ENCODE measurements at places on chromosomes 2 and 18.

DNA sequence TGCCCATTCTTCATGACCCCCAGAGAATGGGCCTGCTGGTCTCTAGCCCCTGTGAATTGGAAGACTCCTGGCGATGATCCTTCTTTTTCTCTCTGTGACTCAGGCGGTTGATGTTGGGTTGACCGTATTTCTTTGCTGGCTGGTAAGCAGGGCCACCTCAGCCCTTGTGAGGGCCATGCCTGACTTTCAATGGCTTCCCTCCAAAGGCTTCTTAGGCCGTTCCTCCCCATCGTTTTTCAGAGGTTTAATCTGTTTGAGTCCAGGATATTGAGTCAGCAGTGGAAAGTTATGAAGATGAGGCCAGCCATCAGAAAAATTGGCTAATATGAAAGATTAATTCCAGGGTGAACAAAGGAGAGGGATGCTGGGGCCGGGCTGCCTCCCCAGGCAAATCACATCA is 13.6 kb downstream of the HPCAL1 start:
- no peak for DNase-seq

- no peak for DNase-seq
Measured at GRCh38 chr2:23385748-23386338, 864 bp downstream of the KLHL29 start.

- DNase-seq, result no peak
Measured at GRCh38 chr2:234932591-234933168, 19.1 kb upstream of the SH3BP4 start.

DNA sequence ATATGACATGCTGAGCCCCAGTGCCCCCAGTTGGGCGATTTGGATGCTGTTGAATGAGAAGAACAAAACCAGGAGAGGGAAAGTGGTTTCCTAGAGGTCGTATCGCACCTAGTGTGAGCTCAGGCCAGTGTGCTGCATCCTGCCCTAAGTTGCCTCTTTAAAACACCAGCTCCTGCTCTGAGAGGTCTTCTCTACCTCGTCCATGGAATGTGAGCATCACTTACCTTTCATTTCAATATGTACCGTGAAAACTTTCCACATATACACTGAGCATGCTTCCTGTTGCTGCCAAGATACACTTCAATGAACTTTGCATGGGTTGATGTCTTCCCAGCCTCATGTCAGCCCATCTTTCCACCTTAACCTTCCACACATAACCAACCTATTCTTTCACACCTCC is 55.6 kb downstream of the MYT1L start:
- DNase-seq, result no peak

- DNase-seq, result no peak
Measured at GRCh38 chr2:100185105-100185504, 42.7 kb upstream of the AFF3 start.

DNA sequence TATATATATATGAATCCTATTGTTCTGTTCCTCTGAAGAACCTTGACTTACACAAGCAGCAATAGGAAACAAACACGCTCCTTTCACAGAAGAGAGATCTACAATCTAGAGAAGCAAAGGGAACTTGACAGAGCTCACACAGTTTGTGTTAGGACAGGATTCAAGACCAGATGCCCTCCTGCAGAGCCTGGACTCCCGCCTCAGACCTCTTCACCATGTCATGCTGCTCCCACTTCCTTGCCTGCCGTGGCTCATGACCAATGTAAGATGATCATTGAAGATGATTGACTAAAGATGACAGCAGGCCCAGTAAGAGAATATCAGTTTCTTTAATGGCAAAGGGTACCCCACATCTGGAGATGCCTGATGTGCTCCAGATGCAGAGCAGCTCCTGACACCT is 111.2 kb upstream of the AGAP1 start:
- no peak for DNase-seq

DNA sequence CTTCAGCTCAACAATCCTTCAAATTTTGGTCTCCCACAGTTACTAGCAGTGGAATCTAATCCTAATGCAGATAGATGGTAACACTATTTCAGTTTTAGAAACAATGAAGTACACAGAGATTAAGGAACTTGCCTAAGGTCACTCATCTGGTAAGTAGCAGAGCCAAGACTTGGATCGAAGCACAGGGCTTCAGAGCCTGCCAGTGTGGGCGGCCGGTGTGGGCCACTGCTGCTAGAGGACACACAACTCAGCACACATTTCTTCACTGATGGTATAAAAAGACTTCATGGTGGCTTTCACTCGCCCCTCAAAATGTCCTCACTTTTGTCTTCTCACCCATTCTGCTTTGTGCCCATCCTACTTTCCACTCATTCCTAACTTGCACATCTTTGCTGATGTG is 11.1 kb downstream of the C2orf74 start:
- DNase-seq, result no peak

DNA sequence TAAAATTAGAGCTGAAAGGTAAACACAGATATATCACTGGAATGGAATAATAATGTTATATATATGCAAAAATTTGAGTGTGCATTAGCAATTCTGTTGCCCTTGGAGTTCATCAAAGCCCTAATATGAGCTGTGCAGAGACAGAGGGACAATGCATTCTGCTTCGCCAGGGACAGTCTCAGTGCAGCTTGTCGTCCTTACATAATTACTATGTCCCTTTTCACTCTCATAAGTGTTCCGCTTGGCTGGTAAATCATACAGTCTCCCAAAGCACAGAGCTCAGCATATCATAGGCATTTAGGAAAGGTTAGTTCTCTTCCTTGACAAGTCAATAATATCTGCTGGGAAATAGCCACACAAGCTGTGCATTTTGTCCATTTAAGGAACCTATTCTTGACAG is 30.7 kb downstream of the MAPK4 start:
- no peak for DNase-seq

DNA sequence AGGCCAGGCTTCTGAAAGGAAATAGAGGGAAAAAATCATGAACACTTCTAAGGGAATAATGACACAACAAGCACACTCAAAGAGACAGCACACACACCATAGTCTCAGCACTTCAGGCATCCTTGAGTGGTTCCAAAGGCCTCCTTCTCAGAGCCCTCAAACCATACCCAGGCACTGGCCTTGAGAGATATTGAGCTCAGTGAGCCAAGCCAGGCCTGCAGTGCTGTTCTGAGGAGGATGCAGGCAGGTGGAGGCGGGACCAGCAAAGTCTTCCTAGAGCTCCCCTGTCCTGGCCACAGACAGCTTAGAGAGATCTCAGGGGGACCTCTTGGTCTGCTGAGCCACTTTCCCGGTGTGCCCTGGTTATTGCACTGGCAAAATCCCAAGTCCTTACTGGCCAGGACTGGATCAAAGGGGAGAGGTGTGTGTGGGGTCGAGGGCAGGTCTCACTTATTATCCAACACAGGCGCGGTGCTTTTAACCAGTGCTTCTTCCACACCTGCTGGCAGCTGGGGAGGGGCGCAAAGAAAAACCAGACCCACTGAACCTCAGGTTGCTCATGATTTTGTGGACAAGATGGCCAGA is 86.8 kb upstream of the HAAO start:
- no peak for DNase-seq

DNA sequence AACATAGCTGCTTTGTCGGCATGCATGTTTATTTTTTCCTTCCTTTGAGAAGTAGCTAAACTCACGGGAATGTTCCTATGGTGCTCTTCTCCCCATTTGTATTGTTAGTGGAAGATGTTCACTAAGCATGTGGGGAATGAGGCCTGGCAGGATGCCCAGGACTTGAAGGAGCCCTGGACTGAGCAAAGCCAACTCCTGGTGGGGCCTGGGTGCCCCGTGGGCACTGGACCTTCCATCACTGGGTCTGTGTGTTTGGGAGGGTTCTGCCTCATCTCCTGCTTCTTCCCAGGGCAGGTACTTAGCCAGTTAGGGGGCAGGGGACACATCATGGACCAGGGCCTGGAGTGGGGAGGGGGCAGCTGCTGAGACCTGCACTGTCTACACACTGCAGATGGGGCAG is 49.3 kb downstream of the ACAA2 start:
- DNase-seq, result no peak

DNA sequence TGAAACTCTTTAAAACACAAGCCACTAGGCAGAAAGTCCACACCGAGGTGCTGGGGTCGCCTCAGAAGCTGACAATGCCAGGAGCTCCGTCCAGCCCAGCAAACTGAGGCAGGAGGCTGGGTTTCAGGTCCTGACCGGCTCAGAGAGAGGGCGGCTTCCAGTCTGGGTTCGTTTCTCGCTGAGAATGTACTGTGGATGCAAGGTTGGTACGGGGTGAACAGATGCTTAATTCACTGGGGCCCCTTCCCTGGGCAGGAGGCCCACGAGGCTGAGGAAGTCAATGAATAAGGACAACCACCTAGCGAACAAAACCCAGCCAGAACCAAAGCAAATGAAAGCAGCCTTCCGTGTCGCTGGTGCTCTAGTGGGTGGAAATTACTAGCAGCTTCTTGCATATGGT is 142.0 kb downstream of the RTP5 start:
- DNase-seq, result no peak

DNA sequence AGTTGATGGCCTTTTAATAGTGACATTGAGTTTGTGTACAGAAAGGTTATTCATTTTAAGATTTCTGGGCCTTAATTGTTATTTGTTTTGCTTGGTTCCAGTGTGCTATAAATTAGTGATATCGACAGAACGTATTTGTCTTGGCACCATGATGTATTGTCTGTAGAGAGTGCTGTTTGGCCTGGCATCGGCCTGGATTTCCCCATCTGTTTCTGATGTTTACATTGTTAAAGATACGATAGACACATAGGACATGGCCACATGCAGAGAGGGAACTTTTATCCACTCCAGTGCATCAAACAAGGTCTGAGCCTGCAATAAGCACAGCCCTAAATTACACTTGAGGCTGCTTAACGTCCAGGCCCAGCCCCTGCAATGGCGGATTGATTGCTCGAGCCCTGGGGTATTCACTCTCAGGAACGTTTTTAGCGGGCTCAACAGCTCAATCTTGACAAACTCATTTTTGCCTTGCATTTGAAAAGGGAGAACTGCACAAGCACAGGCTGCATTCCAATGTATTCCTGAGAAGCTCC is 144.7 kb downstream of the SLC4A3 start:
- DNase-seq, result no peak

DNA sequence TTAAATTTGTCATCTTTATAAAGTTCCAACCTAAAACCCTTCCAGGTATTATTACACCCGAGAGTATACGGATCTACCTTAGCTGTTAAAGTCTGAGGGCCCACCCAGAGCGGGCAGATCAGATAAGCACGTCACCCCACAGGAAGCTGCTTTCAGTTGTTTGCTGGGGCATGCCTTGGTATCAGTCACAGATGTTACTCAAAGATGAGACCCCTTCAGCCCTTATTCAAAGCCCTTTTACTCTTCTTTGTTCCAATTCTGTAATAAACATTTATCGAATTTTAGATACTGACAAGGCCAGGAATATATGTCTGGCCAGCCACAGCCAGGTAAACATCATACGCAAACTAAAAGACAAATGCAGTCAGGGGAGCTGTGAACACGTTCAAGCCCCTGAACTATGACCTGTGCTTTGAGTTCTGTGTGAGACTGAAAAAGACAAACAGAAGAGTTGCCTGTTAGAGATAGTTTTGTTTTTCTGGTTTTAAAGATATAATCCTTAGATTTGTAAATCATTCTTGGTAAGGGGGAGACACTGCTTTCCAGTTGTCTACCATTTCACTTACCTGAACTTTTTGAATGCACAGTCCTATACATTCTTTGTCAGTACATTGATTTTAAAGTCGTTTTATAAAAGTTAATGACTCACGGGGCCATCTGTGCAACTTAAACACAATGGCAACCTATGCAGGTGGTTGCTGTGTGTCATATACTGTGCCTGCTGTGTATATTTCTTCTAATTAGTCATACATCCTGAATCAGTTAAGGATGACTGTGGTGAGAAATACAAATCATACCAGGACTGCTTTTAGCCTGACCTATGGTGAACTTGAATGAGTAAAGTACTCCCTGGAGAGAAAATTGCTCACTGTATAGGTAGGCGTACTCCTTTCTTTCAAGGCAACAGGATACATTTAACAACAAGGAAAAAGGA is 100.5 kb upstream of the ITPRID2 start:
- no peak for DNase-seq

DNA sequence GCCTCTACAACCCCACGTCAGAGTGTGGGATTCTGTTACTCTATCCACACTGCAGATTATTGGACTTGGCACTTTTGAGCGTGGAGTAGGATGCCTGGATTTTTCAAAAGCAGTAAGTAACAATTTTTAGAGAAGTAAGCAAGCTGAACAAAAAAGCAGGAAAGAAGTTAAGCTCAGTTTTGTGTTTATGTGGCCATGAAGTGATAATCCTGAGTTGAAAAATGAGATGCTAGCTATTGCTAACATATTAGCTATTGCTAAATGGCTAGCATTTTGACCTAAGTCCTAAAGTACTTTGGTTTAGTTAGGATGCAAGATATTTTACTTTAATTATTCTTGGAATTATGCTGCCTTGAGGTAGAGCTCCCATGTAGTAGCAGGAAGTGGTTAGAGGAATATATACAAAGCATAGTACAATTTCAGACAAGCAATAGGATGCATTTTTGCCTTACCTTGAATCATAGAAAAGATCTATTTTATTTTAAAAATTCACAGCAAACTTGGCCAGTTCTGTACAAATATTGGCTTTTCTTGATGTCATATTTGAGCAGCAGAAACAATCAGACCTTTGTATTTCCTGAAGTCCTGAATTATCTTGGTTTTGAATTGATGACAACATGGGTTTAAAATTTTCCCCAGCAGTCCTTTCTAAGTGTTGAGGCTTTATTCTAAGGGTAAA is 74.6 kb downstream of the COX7A2L start:
- no peak for DNase-seq

GRCh38 chr2:133774654-133775015 is 206.4 kb upstream of the NCKAP5 start:
- DNase-seq, result no peak

GRCh38 chr2:49754381-49754780 is 600.1 kb upstream of the FSHR start:
- DNase-seq, result no peak

DNA sequence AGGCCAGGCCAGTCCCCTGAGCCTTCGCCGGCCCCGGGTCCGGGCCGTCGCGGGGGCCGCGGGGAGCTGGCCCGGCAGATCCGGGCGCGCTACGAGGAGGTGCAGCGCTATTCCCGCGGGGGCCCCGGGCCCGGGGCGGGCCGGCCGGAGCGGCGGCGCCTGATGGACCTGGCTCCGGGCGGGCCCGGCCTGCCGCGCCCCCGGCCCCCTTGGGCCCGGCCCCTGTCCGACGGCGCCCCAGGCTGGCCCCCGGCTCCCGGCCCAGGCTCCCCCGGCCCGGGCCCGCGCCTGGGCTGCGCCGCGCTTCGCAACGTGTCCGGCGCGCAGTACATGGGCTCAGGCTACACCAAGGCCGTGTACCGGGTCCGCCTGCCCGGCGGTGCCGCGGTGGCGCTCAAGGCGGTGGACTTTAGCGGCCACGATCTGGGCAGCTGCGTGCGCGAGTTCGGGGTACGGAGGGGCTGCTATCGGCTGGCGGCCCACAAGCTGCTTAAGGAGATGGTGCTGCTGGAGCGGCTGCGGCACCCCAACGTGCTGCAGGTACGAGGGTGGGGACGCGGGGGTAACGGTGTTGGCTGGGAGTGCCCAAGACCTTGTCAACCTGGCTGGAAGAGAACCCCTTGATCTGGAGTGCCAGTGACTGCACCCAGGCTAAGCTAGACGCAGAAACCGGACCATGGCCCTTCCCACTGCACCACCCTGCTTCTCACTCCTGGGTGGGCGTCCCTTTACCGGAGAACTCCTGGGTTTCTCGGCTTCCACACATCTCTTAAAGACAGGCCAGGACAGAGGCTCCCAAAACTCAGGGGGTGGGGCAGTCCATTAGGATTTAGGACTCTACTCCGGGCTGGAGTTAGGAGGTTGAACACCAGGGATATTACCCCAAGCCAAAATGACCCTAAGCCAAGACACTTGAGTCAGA is 739 bp downstream of the PKDCC start:
- no peak for DNase-seq

GRCh38 chr2:144943986-144944385 is 424.1 kb upstream of the ZEB2 start:
- no peak for DNase-seq

All from stimulated activated CD8-positive, alpha-beta memory T cell treated with anti-CD3 and anti-CD28 coated beads, Interleukin-15, amount 100 ng/mL, for 24 hours (primary cell).